Fibroblast of skin of right quadriceps (primary cell): ENCODE measurements at places on chromosomes 5 and 9.

DNA sequence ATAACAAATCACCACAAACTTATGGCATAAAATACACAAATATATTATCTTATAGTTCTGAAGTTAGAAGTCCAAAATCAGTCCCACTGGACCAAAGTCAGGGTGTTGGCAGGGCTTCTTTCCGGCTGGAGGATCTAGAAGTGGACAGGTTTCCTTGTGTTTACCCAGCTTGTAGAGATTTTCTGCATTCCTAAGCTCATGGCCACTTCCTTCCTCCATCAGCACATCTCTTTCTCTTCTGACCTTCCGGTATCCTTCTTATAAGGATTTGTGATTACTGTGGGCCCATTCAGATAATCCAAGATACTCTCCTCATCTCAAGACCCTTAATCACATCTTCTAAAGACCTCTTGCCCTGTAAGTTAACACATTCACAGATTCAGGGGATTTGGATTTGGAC is 97.6 kb downstream of the RAB3C start:
- no peak for DNase-seq

GRCh38 chr5:107887166-107887943 is 216.6 kb upstream of the EFNA5 start:
- no peak for DNase-seq

- DNase-seq = peak; percentile 97
Observed at GRCh38 chr5:168472329-168472728, 13.9 kb upstream of the RARS1 start.

- DNase-seq = no peak
Observed at GRCh38 chr5:34583167-34583566, 73.0 kb upstream of the RAI14 start.
